ENCODE measurements at places on chromosomes 6 and 20.

GRCh38 chr6:158131926-158132325 is 36.1 kb downstream of the SERAC1 start:
- DNase-seq: no peak
- H3K4me1 ChIP-seq: no peaks in the 10 kb centered on the region
- no peaks in the 10 kb centered on the region for H3K27me3 ChIP-seq
- no peak overlapping the region for H3K4me3 ChIP-seq

GRCh38 chr6:39688494-39688893 is 36.7 kb downstream of the KIF6 start:
- no peaks in the 10 kb centered on the region for H3K4me1 ChIP-seq
- no peaks in the 10 kb centered on the region for H3K27me3 ChIP-seq
- H3K36me3 ChIP-seq: no peaks in the 10 kb centered on the region
- no peak for DNase-seq
- no peak overlapping the region for H3K27ac ChIP-seq

GRCh38 chr6:148943451-148943850 is 196.6 kb downstream of the UST start:
- H3K4me1 ChIP-seq: no peaks in the 10 kb centered on the region
- peak overlapping the region; percentile 7 for H3K27ac ChIP-seq
- DNase-seq: no peak
- H3K27me3 ChIP-seq: no peaks in the 10 kb centered on the region

GRCh38 chr6:134080171-134080795 is 27.9 kb upstream of the SLC2A12 start:
- no peaks in the 10 kb centered on the region for H3K27me3 ChIP-seq
- H3K27ac ChIP-seq: no peak overlapping the region
- H3K4me3 ChIP-seq: no peak overlapping the region
- no peaks in the 10 kb centered on the region for H3K4me1 ChIP-seq

- peaks cover 6% of the 10 kb centered on the region for H3K4me1 ChIP-seq
- no peak for DNase-seq
- H3K36me3 ChIP-seq: no peaks in the 10 kb centered on the region
- H3K27me3 ChIP-seq: no peaks in the 10 kb centered on the region
These were observed 21.4 kb upstream of the TENT5A start for GRCh38 chr6:81773887-81774286.

DNA sequence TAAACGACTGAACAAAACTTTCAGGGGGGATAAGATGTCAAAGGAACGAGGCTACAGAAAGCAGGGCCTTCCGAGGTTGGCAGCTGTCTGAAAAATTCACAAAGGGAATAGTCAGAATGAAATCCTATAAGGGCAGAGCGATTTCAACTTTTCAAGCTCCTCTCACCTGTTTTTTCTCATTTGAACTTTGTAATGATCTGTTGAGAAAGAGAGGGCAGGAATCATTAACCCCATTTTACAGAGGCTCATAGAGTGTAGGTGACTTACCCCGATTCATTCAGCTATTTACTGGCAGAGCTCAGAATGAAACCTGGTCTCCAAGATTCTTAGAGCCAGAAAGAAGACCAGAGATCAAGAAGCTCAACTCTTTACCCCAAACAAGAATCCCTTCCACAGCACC is 266.1 kb upstream of the ARID1B start:
- no peak overlapping the region for H3K27ac ChIP-seq
- H3K36me3 ChIP-seq: no peaks in the 10 kb centered on the region
- H3K4me3 ChIP-seq: no peak overlapping the region
- H3K4me1 ChIP-seq: no peaks in the 10 kb centered on the region
- DNase-seq: no peak
- H3K27me3 ChIP-seq: no peaks in the 10 kb centered on the region

DNA sequence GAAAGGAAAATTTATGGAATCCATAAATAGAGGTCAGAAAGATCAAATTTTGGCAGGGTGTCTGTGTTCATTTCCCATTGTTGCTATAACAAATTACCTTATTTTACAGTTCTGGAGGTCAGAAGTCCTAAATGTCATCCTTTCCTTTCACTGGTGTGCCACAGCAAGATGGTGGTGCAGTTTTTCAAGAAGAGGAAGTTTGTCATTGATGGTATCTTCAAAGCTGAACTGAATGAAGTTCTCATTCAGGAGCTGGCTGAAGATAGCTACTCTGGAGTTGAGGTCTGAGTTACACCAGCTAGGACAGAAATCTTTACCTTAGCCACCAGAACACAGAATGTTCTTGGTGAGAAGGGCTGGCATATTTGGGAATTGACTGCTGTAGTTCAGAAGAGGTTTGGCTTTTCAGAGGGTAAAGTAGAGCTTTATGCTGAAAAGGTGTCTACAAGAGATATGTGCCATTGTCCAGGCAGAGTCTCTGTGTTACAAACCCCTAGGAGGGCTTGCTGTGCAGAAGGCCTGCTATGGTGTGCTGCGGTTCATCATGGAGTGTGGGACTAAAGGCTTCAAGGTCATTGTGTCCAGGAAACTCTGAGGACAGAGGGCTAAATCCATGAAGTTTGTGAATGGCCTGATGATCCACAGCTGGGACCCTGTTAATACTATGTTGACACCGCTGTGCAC is 7.2 kb upstream of the CCNC start:
- no peak overlapping the region for H3K27ac ChIP-seq
- no peak overlapping the region for H3K4me3 ChIP-seq
- DNase-seq: no peak
- H3K4me1 ChIP-seq: no peaks in the 10 kb centered on the region
- no peaks in the 10 kb centered on the region for H3K36me3 ChIP-seq

GRCh38 chr6:149063468-149063867 is 254.0 kb upstream of the TAB2 start:
- no peak overlapping the region for H3K27ac ChIP-seq
- no peak overlapping the region for H3K4me3 ChIP-seq
- H3K27me3 ChIP-seq: no peaks in the 10 kb centered on the region
- peaks cover 27% of the 10 kb centered on the region for H3K4me1 ChIP-seq

- DNase-seq: peak; percentile 73
- H3K4me1 ChIP-seq: peaks cover 75% of the 10 kb centered on the region
- no peaks in the 10 kb centered on the region for H3K27me3 ChIP-seq
- no peak overlapping the region for H3K4me3 ChIP-seq
These were observed 28.7 kb downstream of the COX4I2 start for GRCh38 chr20:31666258-31667042.

GRCh38 chr6:82397962-82398692 is 34.5 kb downstream of the TPBG start:
- H3K4me3 ChIP-seq: no peak overlapping the region
- H3K36me3 ChIP-seq: no peaks in the 10 kb centered on the region

GRCh38 chr20:13017235-13017634 is 8.5 kb downstream of the SPTLC3 start:
- H3K27me3 ChIP-seq: no peaks in the 10 kb centered on the region
- no peak for DNase-seq
- no peak overlapping the region for H3K4me3 ChIP-seq
- no peak overlapping the region for H3K27ac ChIP-seq

- H3K27ac ChIP-seq: no peak overlapping the region
- no peaks in the 10 kb centered on the region for H3K27me3 ChIP-seq
- no peak overlapping the region for H3K4me3 ChIP-seq
- H3K36me3 ChIP-seq: no peaks in the 10 kb centered on the region
These were observed 22.6 kb upstream of the DYNLRB1 start for GRCh38 chr20:34493646-34494045.

GRCh38 chr6:47144306-47144705 is 102.2 kb upstream of the ADGRF1 start:
- peaks cover 27% of the 10 kb centered on the region for H3K4me1 ChIP-seq
- no peaks in the 10 kb centered on the region for H3K27me3 ChIP-seq
- no peak overlapping the region for H3K4me3 ChIP-seq
- DNase-seq: no peak
- no peaks in the 10 kb centered on the region for H3K36me3 ChIP-seq

DNA sequence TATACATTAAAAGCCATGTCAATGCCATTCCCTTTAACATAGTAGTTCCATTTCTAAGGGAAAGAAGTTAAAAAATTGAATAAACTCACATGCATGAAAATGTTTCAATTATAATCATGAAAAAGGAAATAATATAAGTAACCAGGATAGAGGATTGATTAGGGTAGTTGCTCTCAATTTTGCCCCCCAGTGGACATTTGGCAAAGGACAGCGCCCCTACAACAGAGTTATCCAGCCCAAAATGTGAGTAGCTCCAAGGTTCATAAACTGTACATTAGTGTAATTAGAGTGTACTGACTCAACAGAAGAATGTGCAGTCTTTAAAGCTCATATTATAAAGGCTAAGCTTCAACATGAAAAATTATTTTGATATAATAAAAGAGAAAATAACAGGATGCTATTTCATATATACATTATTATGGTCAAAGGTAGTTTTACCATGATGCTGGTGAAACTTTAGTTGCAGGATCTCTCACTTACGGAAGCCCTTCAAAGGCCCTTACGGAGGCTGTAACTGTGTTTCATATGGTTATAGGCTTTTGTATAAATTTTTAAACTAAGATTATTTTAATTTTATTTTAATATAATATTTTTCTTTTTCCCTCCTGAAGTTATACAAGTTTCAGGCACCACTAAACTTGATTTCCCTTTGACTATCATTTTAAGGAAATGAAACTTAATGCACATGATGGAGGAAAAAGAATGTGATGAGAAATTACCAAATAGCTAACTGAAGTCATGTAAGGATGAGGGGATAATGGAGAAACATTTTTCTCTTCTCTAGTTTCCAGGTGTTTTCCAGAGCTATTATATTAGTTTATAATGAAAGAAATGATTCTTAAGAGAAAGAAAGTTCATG is 403.6 kb downstream of the PLCB1 start:
- no peaks in the 10 kb centered on the region for H3K4me1 ChIP-seq
- DNase-seq: no peak
- no peak overlapping the region for H3K4me3 ChIP-seq
- no peaks in the 10 kb centered on the region for H3K36me3 ChIP-seq

DNA sequence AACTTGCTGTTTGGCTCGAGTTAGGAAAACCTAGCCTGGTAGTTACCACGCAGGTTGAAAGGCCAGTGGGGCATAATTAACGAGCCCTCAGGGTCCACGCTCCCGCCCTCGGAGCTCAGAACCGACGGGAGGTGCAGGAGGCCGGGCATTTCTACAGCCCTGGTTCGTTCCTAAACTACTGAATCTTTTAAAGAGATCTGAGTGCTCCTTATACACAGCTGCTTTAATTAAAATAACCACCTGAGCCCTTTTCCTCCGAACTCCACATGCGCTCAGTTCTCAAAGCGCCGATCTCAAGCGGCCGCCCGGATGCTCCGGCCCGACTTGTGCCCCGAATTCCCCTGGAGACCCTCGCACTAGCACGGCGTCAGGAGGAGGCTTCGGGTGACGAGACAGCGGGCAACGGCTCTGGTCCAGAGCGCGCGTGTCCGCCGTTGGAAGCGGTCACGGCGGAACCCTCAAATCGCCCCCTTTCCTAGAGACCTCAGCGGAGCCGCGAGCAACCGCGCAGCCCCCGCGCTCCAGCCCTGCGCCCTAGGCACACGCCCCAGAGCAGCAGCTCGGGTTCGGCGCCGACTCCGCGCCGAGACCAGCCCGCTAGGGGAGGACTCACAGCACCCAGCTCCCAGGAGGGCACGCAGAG is 397 bp downstream of the WDR27 start:
- H3K27ac ChIP-seq: peak overlapping the region; percentile 98
- DNase-seq: peak; percentile 28
- peaks cover 35% of the 10 kb centered on the region for H3K4me1 ChIP-seq
- H3K4me3 ChIP-seq: peak overlapping the region; percentile 96

- peak overlapping the region; percentile 90 for H3K27ac ChIP-seq
- H3K36me3 ChIP-seq: no peaks in the 10 kb centered on the region
- no peak overlapping the region for H3K4me3 ChIP-seq
- peaks cover 16% of the 10 kb centered on the region for H3K4me1 ChIP-seq
- DNase-seq: no peak
- no peaks in the 10 kb centered on the region for H3K27me3 ChIP-seq
These were observed 13.0 kb upstream of the SNHG17 start for GRCh38 chr20:38447931-38448675.

DNA sequence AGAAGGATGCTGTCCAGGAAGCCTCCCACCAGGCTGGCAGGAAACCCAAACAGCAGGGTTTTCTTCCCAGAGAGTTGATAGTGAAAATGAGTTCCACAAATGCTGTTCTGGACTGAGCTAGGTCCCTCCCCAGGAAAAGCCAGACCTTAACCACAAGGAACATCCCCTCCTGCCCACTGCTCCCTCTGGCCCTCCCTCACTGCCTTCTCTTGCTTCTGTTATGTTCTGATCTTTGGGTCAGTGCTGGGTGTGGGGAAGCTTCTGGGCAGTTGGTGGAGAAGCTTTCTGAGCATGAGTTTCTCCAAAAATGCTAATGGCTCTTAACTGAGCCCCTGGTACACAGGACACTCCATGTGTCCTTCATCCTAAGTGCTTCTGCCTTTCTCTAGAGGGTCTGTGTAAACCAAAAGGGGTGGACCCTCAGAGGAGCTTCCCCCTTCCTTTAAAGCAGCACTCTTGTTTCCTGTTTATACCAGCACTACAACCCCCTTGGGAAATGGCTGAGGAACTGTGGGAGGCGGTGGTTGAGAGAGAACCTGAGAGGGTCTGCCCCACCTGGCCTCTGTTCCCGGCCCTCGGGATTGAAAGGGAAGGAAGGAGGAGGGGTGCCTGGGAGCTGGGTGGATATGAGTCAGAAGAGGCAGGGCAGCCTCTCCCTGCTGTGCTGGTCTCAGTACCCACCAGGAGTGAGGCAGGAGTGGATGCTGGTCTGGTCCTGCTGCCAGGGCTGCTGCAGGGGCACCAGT is 42.0 kb downstream of the CDS2 start:
- no peak for DNase-seq
- peaks cover 32% of the 10 kb centered on the region for H3K4me1 ChIP-seq
- H3K4me3 ChIP-seq: no peak overlapping the region
- no peaks in the 10 kb centered on the region for H3K36me3 ChIP-seq
- H3K27me3 ChIP-seq: no peaks in the 10 kb centered on the region
- H3K27ac ChIP-seq: peak overlapping the region; percentile 13
